Stimulated activated CD8-positive, alpha-beta memory T cell treated with anti-CD3 and anti-CD28 coated beads, Interleukin-15, amount 100 ng/mL, for 48 hours (primary cell): ENCODE measurements at places on chromosomes 4 and X.

DNA sequence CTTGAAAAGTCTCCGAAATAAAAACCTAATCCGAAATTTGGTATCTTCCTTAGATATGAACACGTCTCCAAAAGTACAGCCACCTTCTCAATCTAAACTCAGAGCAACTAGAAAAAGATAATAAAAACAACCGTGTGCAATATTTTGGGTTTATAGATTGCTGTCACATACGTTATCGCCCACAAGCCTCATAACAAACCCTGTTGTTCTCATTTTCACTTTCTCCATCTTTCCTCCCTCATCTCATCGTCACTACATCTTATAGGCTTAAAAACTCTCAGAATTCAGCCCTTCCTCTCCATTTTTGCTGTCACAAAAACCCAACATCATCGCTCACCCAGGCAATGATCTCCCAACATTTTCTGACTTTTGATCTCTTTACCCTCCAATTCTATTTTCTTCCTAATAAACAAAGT is 448 bp upstream of the SCFD2 start:
- DNase-seq: no peak

- DNase-seq: no peak
Observed at GRCh38 chrX:116282751-116283150, 112.2 kb downstream of the AGTR2 start.

DNA sequence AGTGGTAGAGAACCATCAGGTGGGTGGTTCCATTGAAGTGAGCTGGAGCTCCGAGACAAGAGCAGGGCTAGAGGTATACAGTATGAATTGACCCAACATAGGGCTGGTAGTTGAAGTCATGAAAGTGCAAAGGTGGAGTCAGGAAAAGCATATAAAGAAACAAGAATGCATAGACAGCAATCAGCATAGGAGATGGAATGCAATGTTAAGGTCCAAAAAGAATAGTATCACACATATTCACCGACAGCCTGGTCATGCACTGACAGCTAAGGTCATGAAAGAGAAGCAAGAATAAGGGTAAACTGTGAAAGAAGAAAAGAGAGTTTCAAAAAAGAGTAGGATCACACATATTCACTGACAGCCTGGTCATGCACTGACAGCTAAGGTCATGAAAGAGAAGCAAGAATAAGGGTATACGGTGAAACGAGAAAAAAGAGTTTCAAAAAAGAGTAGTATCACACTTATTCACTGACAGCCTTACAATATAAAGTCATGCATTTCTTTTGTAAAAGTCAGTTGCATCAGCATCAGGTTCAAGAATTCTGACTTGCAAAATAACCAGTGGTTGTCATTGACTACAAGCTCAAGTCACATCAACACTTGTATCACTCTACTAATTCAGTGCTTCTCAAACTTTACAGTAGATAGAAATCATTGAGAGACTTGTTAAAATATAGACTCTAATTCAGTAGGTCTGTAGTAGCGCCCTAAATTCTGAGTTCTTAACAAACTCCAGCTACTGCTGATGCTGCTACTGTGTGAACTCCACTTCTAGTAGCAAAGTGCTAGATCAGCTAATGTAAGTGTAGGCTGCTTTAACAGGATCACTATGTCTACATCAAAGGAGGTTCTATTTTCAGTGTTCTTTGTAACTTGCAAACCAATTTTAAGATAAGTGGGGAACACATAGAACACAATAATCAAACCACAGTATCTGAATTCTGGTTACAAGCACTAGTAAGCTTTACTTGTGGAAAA is 221.9 kb downstream of the PDGFC start:
- no peak for DNase-seq

- no peak for DNase-seq
Observed at GRCh38 chr4:8655411-8656184, 63.0 kb downstream of the CPZ start.

GRCh38 chr4:82787342-82787741 is 11.3 kb downstream of the SCD5 start:
- DNase-seq: no peak

DNA sequence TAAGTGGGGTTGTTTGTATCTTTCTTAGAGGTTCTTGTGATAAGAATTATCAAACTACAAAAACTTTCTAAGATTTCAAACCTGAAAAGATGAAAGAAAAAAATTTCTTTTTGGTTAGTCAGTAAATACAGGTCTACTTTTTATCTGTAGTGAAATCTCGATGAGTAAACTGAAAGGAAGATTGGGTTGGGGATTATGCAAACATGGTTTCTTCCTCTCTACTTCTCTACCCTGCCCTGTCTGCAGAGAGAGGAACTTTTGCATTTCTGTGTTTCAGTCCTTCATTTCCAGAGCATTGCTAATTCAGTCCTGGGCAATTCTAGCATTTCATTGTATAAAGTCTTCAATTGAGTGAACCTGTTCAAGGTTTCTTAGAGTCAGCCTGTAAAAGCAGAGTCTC is 51.6 kb upstream of the IL2 start:
- DNase-seq: no peak

- no peak for DNase-seq
Observed at GRCh38 chr4:118917582-118917981, 28.9 kb downstream of the SYNPO2 start.

GRCh38 chrX:12693754-12694153 is 97.5 kb upstream of the PRPS2 start:
- DNase-seq: no peak

DNA sequence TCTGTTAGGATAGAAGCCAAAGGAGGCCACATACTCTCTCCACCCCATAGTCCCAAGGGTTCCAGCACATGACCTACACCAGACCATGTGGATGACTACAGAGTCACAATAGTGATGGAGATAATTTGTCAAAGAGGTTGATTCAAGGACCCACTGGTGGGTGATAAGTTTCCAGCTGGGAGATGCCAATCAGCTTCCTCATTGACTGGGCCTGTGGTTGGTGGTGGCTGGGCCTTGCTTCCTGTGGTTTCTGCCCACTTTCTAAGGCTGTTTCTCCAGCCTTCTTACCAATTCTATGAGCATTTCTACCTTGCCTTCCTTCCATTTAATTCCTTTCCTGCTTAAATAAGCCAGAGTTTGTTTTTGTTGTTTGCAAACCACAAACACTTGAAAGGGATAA is 95.5 kb upstream of the CPEB2 start:
- DNase-seq: no peak

DNA sequence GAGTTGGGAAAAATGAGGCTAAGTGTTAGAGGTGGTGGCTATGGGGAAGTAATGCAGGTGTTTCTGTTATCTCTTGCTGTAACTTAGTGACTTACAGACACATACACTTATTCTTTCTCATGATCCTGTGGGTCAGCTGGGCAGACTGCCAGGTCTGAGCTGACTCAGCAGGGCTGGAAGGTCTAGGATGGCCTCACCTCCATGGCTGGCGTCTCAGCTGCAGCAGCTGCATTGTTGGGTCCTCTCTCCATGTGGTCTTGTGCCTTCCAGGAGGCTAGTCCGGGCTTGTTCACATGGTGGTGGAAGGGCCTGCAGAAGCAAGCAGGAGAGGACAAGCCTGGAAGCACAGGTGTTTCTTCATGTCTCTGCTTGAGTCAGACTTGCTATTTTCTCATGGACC is 172.7 kb downstream of the NHS start:
- DNase-seq: no peak

GRCh38 chrX:95076449-95076848 is 1402.4 kb downstream of the FAM133A start:
- no peak for DNase-seq

- no peak for DNase-seq
Observed at GRCh38 chrX:111010111-111010510, 85.9 kb upstream of the PAK3 start.

DNA sequence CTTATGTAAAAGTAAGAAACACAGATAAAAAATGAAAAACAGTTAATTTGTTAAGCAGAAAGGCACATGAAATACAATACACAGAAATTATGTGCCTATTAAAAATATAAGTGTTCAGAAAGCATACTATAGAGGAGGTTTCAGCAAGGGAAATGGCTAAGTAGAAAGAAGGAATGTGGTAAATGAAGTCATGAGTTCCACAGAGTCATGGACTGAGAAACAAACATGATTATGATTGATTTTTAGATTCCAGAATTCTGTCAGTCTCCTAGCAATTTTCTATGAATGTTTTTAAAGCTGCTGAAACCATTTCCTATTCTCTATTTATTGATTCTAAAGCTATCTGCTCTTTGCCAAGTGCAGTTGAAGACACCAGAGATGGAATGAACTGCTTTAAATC is 1398.4 kb downstream of the ARAP2 start:
- no peak for DNase-seq

- no peak for DNase-seq
Observed at GRCh38 chrX:139930401-139930800, 2.5 kb downstream of the ATP11C start.

GRCh38 chrX:140794642-140795041 is 85.1 kb downstream of the LINC00632 start:
- no peak for DNase-seq

- DNase-seq: no peak
Observed at GRCh38 chr4:121881158-121881557, 10.9 kb upstream of the BBS7 start.

- no peak for DNase-seq
Observed at GRCh38 chrX:155086961-155087735, 15.8 kb downstream of the BRCC3 start.

- DNase-seq: peak; percentile 34
Observed at GRCh38 chrX:16882702-16883486, 12.7 kb upstream of the RBBP7 start.

DNA sequence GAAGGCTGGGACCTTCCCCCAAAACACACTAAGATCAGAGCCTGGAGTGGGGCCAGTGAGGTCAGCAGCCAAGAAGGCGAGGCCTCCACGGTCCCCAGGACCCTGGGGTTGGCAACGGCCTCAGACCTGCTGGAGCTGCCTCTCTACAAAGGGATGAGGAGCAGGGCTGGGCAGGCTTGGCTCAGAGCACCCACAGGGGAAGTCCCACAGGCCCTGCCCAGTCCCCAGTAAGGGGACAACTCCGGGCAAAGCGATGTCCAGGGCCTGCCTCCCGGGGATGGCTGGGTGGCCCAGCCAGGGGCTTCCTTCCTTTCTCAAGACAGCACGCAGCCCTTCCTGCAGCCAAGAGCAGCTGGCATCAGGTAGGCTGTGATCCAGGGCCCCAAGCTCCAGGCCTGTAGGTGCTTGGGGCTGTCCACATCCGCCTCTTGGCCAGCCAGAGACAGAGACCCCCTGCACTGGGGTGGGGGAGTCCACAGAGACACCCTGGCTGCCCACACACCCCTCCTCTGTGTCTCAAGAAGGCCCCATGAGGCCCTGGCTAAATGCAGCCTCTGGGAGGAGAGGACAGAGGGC is 5.7 kb downstream of the MXD4 start:
- no peak for DNase-seq

DNA sequence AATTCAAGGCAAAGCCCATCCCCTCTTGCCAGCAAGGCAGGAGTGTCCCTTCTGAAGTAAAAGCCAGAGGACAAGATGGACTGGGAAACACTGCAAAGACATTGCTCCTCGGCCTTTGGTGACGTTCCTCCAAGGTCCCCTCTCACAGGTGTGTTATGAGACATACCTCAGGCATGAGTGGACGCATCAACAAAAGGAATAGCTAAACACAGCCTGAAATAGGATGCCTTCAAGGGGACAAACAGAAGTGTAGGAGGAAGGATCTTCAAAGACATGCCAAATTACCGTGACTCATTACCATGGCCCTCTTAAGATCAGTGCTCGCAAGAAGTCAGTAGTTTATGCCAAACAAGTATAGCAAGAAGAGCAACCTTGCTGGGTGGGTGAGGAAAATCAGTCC is 6.0 kb upstream of the IDS start:
- DNase-seq: no peak

DNA sequence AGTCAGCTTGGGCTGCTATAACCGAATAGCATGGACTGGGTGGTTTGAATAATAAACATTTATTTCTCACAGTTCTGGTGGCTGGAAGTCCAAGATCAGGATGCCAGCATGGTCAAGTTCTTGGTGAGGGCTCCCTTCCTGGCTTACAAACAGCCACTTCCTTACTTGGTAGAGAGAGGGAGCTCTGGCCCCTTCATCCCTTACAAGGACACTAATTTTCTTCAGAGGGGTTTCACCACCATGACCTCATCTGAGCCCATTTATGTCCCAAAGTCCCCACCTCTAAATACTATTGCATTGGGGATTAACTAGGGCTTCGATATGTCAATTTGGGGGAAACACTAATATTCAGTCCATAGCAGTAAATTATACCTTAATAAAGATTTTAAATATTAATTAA is 61.8 kb downstream of the CLNK start:
- no peak for DNase-seq

DNA sequence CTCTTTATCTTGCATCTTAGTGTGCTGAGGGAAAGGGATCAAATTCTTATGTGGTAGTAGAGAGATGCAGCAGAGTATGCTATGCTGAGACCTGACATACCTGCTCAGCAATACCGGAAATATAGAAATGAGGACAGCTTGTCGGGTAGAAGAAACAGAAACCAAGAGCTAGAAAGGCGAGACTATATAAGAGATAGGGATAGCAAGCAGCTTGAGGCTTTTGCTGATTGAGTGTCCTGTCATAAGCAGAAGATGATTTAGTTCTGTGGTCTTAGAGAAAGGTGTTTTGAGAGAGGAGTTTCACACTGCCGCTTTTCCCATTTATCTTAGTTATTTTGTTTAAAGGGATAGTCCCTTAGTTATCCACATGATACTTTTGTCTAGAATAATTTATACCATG is 31.7 kb downstream of the USP9X start:
- no peak for DNase-seq

DNA sequence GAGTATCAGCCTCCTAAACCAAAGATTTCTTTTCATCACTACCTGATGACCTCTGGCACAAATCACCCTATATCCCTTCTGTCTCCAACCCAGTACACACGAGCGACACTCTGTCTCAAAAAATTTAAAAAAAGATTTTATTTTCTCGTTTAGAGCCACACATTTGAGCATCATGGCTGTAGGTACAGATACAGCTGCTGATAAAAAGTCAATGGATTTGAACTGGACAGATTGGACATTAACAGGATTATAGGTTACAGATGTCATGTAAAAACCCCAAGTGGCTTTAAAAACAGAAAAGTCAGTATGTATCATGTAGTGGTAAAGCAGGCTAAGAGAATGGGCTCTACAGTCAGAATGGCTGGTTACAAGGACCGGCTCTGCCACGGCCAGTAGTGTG is 171.1 kb downstream of the SCFD2 start:
- DNase-seq: no peak

- DNase-seq: no peak
Observed at GRCh38 chrX:75278991-75279390, 5.1 kb downstream of the UPRT start.

- no peak for DNase-seq
Observed at GRCh38 chr4:32061916-32062315, 1341.7 kb downstream of the PCDH7 start.

DNA sequence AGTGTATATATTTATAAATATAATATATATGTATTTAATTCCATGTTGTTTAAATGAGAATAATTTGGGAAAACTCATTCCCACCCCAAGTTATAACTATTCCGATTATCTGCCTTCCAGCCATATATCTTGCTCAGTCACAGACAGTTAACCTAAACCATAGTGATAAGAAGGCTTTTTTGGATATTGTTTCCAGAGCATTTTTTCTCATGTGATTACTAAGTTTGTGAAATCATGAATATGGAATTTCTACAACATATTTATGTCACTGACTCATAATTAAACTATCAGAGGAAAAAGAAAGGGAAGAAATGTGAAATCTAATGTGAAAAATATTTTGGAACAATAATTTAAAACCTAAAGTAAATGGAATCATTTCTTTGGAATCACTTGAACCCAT is 1163.5 kb upstream of the PABPC4L start:
- DNase-seq: no peak

GRCh38 chrX:151000861-151001331 is 17.8 kb downstream of the HMGB3 start:
- no peak for DNase-seq

GRCh38 chr4:156101571-156101970 is 147.9 kb upstream of the CTSO start:
- no peak for DNase-seq
